Right ventricle myocardium superior (tissue), 1 donor: ENCODE measurements at places on chromosomes 7 and 10. TPM values are rescaled to one million over a fixed set of nuclear protein-coding genes. Genes with fewer than 3 reads are reported as not detected.
A peak's percentile ranks its signal among the peaks of the same experiment; 100 is the strongest.

GRCh38 chr7:103132995-103133688, 15.8 kb downstream of the NAPEPLD start:
- no peak for DNase-seq

- no peak for DNase-seq
These were observed 26.3 kb downstream of the SAMD8 start for GRCh38 chr10:75137533-75138438.

GRCh38 chr7:15967551-15967950, 281.1 kb upstream of the MEOX2 start:
- DNase-seq, result no peak

The LIPM gene
- not detected for total RNA-seq

The TCTN3 gene
- 8.5 TPM for total RNA-seq

DNA sequence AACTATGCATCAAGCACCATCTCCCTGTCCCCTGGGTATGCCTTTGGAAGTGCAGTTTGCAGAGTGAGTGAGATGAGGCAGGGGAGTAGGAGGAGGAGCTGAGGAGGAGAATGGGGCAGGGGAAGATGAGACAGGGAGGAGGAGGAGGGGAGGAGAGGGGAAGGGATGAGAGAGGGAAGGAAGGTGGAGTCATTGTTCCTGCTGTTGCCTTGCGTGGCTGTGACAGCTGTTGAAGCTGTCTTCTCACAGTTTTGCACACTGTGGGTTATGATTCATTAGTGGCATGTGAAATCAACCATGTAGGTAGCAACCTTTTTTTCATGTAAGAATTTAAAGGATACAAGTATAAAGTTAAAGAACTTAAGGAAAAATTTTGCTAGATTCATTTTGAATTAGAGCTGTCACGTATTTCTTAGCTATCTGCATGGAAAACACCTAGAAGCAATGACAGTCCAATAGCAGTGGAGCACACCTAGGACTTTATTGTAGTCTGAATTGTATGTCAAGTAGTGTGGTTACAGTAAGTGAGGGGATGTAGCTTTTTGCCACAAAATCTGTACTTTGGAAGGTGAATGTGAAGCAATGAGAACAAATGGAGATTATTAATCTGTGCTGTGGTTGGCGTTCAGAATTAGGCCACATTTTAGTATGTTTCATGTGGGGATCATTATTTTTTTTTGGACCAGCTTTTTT, 21.7 kb downstream of the CCM2 start:
- DNase-seq, result no peak

DNA sequence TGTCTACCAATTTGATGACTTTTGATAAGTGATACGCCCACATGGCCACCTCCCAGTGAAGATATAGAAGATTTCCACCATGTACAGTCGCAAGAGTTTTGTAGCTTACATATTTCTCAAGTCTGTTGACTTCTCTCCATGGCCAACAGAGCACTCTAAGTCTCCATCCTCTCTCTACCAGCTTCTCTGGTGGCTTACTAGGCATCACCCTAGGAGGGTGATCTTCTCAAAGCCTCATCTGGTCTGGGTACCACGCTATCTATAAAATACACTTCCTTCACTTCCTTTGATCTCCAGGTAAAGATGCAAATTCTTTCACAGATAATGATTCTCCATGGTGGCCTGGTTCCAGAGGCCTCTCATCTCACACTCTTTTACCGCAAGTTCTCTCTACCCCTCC, 49.9 kb downstream of the CALN1 start:
- no peak for DNase-seq

The PNLIP gene
- total RNA-seq, result not detected

DNA sequence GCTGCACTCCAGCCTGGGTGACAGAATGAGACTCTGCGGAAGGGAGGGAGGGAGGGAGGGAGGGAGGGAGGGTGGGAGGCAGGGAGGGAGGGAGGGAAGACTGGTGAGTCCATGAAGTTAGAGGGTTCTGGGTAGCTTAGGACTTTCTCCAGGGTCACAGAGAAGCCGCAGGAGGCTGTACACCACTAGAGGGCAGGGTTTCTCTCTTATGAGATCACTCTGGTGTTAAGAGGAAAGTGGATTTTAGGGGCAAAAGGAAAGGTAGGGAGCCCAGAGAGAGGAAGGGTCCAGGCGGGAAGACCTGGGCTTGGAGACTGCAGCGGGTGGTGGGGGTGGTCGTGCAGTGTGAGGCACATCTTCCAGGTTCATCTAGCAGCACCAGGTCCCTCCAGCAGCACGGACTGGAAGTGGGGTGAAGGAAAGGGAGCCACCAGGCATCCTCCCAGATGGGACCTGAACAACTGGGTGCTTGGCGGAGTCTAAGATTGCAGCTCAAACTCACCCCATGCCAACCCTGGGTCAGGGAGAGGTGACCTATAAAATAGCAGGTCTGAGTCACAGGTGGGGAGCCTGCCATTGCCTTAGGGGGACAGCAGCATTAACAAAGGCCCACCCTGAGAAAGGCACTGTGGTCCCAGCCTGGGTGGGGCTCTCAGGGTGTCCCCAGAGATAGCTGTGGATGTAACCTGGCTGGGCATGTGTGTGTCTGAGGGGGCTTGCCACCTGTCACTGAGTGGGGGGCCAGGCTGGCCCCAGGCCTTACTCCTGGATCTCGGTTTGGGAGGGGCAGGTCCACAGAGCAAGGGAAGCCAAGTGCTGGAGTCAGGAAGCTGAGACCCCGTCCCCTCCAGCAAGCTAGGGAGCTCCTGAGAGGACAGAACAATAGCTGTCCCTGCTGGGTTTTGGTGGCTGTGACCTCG, 48.5 kb upstream of the SLC29A3 start:
- DNase-seq, result peak; percentile 59

The CYP2C9 gene
- total RNA-seq, result not detected

- no peak for DNase-seq
These were observed 303.1 kb upstream of the FZD1 start for GRCh38 chr7:90961037-90961725.

- DNase-seq, result no peak
These were observed 6.3 kb upstream of the RHOBTB1 start for GRCh38 chr10:60950300-60950699.

DNA sequence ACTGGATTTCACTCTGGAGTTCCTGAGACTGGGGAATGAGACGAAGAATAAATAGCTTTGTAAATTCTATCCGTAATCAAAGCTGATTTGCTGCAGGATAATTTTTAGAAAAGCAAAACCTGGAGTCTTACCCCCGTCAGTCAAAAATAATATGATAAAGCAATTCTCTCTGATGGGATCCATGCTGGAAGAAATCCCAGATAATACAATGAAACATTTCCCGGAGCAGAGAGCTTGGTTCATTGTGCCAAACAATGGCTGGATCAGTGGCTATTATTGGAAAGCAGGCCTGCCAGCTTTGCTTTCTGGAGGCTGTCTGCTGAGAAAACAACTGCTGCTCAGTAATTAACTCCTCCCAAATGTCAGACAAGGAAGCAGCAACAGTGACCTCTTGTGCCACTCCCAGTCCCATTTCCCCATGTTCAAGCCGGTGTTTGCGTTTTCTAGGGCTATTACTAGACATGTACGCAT, 609.4 kb upstream of the PCDH15 start:
- peak; percentile 44 for DNase-seq

GRCh38 chr10:5738427-5738826, 53.8 kb downstream of the TASOR2 start:
- DNase-seq, result no peak

- no peak for DNase-seq
These were observed 177.4 kb downstream of the PCLO start for GRCh38 chr7:82985144-82985802.

- no peak for DNase-seq
These were observed 1.5 kb downstream of the TMEM184A start for GRCh38 chr7:1554333-1555045.

- no peak for DNase-seq
These were observed 191.7 kb upstream of the FERD3L start for GRCh38 chr7:19336836-19337383.

- DNase-seq, result peak; percentile 89
These were observed 22.3 kb downstream of the IMPDH1 start for GRCh38 chr7:128387216-128388144.

DNA sequence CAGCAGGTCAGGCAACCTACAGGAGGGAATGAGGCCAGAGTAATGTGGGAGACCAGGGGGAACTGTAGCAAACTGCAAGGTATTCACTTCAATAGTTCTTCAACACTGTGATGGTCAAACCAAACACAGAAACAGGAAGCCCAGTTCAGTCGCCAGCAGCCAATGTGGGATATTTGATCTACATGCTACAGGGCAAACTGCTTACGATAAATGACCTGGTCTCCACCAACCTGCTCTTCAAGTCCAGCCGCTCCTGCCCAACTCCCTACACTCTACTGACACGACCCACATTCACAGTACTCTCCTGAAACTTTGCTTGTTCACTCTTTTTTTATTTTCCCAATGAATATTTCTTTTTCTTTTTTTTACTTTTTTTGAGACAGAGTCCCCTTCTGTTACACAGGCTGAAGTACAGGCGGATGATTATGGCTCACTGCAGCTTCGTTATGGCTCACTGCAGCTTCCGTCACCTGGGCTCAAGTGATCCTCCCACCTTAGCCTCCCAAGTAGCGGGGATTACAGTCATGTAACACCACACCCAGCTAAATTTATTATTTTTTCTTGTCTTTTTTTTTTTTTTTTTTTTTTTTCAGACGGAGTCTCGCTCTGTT, 42.1 kb downstream of the MDH2 start:
- DNase-seq, result no peak

DNA sequence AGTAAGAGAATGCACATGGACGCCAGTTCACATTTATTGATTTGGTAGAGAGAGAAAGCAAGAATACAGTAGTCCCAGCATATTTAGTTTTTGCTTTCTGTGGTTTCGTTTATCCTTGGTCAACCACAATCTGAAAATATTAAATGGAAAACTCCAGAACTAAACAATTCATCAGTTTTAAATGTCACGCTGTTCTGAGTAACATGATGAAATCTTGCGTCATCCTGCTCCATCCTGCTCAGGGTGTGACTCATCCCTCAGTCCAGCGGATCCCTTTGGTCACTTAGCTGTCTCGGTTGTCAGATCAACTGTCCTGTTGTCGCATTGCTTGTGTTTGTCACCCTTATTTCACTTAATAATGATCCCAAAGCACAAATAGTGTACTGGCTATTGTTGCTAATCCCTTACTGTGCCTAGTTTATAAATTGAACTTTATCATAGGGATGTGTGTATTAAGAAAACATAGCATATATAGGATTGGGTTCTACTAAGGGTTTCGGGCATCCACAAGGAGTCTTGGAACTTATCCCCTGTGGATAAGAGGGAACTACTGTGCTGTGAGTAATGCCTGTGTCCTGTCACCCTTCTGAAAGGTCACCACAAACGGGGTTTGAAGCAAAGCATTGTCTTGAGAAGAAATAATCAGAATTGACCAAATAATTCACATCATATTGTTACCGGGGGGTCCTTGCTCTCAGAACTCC, 73.6 kb downstream of the OTUD1 start:
- no peak for DNase-seq

The FAM24B gene
- total RNA-seq, result not detected

The SSMEM1 gene
- not detected for total RNA-seq

DNA sequence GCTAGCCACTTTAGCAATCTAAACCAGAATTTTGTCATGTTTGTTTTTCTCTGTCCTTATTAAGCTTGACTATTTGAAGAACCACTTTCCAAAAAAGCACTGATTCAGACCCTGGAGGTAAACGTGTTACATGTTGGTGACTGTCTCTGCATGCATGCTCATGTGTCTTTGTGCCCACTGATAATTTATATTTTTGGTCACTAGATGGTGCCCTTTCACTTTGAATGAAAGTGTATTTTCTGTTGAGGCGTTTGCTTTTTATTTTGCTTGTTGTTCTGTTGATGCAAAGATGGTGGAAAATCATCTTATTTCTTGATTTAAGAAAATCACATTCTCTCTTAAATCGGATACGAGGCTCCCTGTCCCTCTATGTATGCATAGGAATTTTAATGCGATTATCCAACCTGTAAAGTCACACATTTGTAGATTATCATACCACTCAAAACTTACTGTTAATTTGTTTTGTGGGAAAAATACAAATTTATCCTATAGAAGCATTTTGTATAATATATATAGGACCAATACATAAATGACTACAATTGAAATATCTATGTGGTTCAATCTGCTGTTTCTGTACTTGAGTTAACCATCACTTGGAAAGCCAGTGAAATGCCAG, 269.3 kb downstream of the BICC1 start:
- DNase-seq, result no peak

DNA sequence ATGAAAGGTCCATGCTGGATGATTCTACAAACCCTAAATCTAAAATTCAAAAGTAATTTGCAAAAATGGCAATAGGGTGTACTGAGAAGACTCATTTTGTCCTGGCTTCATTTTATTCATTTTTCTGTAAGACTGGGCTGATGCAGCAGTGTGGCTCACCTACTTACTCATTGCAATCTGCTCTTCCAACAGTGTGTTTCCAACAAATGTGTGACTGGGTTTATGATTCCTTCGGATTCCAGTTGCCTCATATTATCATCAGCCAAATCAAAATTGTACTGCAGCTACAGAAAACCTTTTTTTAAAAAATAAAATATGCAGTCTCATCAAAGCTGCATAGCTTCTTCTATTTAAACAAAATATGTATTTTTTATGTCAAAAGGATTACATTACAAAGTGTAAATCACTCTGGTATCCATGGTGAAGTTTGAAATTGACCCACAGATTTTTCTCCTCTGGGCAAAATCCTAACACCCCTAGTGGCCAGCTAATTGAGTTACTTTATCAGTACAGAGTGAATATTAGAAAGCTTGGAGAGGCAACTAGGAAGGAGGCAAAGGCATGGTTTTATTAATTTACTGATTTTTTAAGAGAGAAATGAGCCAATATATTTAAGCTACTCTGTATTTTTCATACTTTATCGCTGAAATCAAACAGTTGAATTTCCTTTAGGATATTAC, 390.3 kb downstream of the MAGI2 start:
- no peak for DNase-seq

The GNAT3 gene
- not detected for total RNA-seq

GRCh38 chr7:71362240-71362639, 230.3 kb downstream of the GALNT17 start:
- DNase-seq, result no peak

GRCh38 chr10:58240531-58240930, 27.2 kb downstream of the IPMK start:
- no peak for DNase-seq

DNA sequence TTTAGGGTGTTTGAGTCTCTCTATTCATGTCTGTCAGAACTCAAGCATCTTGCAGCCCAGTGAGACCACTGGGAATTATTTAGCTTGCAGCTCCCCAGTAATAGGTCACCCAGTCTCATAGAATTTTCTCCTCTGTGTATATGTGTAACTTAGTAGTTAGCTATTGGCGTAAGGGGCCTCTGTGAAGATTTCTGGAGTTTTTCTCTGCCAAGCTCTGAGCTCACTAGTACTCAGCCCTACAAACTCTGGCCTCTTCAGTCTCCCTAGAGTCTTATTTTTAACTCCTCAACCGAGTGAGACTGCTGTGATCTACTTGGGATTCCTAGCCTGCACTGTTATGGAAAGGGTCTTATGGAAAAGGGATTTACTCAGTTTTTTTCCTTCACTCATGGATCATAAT, 90.2 kb downstream of the PPP1R9A start:
- DNase-seq, result no peak

DNA sequence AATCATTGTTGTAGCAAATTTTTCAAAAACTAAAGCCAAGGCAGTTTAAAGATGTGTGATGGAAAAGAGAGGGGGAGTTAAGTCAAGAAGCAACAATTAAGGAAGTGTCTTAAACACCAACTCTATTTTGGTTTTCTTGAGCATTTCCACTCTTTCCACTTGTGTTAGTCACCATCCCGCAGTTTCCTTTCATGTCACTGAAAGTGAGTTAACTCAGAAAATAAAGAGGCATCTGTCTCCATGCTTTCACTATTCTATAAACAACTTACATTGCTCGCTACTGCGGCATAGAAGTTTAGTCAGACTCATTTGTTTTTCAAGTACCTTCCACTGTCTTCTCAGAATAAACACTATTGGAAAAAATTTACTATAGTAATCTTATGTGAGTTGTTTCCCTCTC, 284.9 kb upstream of the SEMA3D start:
- DNase-seq, result no peak
